CD14-positive monocyte (primary cell): ENCODE measurements at places on chromosomes 7 and 10. TPM values are rescaled to one million over a fixed set of nuclear protein-coding genes. Genes with fewer than 3 reads are reported as not detected.
A peak's percentile ranks its signal among the peaks of the same experiment; 100 is the strongest.

Gene DKK1
- polyA plus RNA-seq: not detected

GRCh38 chr10:47056247-47056510 lies 145.0 kb downstream of the PTPN20 start:
- H3K36me3 ChIP-seq: no peaks in the 10 kb centered on the region
- H3K4me1 ChIP-seq: no peaks in the 10 kb centered on the region
- no peaks in the 10 kb centered on the region for H3K27me3 ChIP-seq
- no peak overlapping the region for H3K4me3 ChIP-seq
- no peak for DNase-seq

DNA sequence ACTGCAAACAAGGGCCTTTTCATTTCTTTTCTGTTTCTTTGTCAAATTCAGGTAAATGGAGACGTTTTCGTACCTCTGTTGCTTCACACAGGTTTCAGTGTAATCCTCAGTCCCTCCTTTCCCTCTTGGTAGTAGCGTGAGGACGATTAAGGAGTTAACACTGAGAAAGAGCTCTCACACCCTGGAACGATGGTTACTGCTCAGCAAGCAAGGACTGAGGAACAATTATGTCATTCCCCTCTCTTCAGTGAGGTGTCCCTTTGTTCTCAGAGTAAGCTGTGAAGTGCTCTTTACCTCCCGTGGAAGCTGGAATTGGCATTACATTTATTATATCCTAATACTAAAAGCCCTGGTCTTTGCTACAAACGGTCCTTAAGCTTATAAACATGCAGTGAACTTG lies 95.9 kb downstream of the FANK1 start:
- no peak for DNase-seq
- H3K4me3 ChIP-seq: no peak overlapping the region
- no peak overlapping the region for H3K27ac ChIP-seq
- H3K4me1 ChIP-seq: no peaks in the 10 kb centered on the region

DNA sequence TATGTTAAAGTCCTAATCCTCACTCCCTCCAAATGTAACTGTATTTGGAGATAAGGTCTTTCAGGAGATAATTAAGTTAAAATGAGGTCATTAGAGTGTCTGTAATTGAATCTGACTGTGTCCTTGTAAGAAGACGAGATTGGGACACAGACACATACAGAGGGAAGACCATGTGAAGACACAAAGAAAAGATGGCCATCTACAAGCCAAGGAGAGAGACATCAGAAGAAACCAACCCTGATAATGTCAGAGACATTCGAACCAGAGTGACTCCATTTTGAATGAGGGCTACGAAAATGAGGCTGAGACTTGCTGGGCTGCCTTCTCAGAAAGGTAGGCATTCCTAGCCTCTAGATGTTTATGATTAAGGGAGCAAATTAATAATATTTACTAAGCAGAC lies 542 bp upstream of the SAMD9L start:
- H3K4me3 ChIP-seq: peak overlapping the region; percentile 84
- H3K36me3 ChIP-seq: peaks cover 12% of the 10 kb centered on the region
- H3K27me3 ChIP-seq: no peaks in the 10 kb centered on the region

- no peaks in the 10 kb centered on the region for H3K27me3 ChIP-seq
- H3K36me3 ChIP-seq: no peaks in the 10 kb centered on the region
- no peaks in the 10 kb centered on the region for H3K4me1 ChIP-seq
- no peak overlapping the region for H3K4me3 ChIP-seq
- no peak for DNase-seq
Measured at GRCh38 chr7:52463341-52463740, 572.1 kb upstream of the POM121L12 start.

Gene GSTK1
- polyA plus RNA-seq: 537 and 547 TPM in 2 replicates

GRCh38 chr7:144975882-144976281 lies 140.0 kb upstream of the TPK1 start:
- no peaks in the 10 kb centered on the region for H3K4me1 ChIP-seq
- no peaks in the 10 kb centered on the region for H3K27me3 ChIP-seq
- DNase-seq: no peak
- H3K27ac ChIP-seq: no peak overlapping the region

- H3K27ac ChIP-seq: no peak overlapping the region
- H3K27me3 ChIP-seq: peaks cover 3% of the 10 kb centered on the region
- DNase-seq: no peak
- no peaks in the 10 kb centered on the region for H3K4me1 ChIP-seq
- no peaks in the 10 kb centered on the region for H3K36me3 ChIP-seq
- H3K4me3 ChIP-seq: no peak overlapping the region
Measured at GRCh38 chr10:27699776-27700175, 45.8 kb downstream of the MKX start.

GRCh38 chr7:136923111-136923667 lies 54.7 kb downstream of the CHRM2 start:
- no peak for DNase-seq
- no peaks in the 10 kb centered on the region for H3K36me3 ChIP-seq
- H3K27me3 ChIP-seq: no peaks in the 10 kb centered on the region
- H3K4me1 ChIP-seq: no peaks in the 10 kb centered on the region
- no peak overlapping the region for H3K27ac ChIP-seq
- H3K4me3 ChIP-seq: no peak overlapping the region

- no peak overlapping the region for H3K4me3 ChIP-seq
- no peaks in the 10 kb centered on the region for H3K27me3 ChIP-seq
- H3K4me1 ChIP-seq: no peaks in the 10 kb centered on the region
- peaks cover 24% of the 10 kb centered on the region for H3K36me3 ChIP-seq
Measured at GRCh38 chr10:110966146-110966545, 46.7 kb downstream of the SHOC2 start.

Gene RSPH10B
- not detected for polyA plus RNA-seq

GRCh38 chr7:106606120-106606519 lies 54.8 kb downstream of the CCDC71L start:
- H3K36me3 ChIP-seq: no peaks in the 10 kb centered on the region
- no peak for DNase-seq
- H3K27me3 ChIP-seq: no peaks in the 10 kb centered on the region
- H3K4me1 ChIP-seq: no peaks in the 10 kb centered on the region
- H3K27ac ChIP-seq: no peak overlapping the region

DNA sequence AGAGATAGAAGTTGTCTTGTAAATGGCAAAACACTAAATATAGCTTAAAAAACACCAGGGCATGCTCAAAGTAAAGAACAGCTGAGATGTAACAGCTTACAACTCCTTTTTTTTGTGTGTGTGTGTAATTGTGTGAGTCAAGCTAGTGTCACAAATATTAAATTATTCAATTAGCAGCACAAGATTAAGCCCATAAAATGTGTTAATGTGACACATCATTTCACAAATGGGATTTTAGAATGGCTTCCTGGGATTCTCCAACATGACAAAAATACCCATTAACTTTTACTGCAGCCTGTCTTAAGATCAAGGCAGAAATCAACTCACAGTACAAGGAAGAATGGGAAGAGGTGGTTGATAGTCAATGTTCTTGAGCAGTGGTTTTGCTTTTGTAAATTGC lies 251.4 kb downstream of the KIF20B start:
- H3K4me1 ChIP-seq: no peaks in the 10 kb centered on the region
- no peak overlapping the region for H3K27ac ChIP-seq
- no peak overlapping the region for H3K4me3 ChIP-seq
- no peaks in the 10 kb centered on the region for H3K27me3 ChIP-seq
- no peaks in the 10 kb centered on the region for H3K36me3 ChIP-seq

DNA sequence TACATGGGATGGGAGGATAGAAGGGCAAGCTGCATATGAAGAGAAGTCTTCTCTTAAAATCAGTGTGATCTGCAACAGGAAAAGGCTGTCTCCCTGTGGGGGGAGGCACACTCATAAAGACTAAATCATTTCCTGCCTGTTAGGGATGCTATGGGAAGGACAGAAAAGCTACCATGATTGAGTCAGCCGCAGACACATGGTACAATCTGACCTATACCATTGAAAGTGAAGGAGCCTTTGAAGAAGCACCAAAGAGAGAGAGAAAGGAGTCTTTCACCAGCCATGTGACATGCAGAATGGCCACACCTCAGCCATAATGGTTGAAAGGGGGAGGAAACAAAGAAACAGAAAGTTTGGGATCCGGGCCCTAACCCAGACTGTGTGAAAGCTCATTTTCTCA lies 29.1 kb downstream of the NUDCD3 start:
- H3K27ac ChIP-seq: peak overlapping the region; percentile 22
- H3K27me3 ChIP-seq: no peaks in the 10 kb centered on the region
- peaks cover 16% of the 10 kb centered on the region for H3K36me3 ChIP-seq
- H3K4me3 ChIP-seq: no peak overlapping the region
- no peak for DNase-seq
- H3K4me1 ChIP-seq: no peaks in the 10 kb centered on the region

Gene GPR37
- polyA plus RNA-seq: not detected in 2 replicates

DNA sequence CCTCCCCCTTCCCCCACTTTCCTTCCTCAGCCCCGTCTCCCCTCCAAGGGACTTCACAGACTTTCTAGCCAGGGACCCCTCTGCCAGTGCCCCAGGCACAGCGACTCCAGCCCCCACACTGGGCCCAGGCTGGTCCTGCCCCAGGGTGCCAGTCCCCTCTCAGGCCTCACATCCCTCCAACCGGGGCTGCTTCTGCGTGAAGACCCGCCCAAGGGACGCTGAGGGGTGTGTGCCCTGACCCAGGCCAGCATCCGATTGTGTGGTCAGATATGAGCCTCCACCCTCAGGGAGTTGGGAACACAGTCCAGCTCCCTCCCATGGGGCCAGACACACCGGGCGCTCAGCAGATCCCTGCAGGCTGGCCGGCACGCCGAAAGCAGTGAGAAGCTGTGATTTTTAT lies 97.0 kb downstream of the MICALL2 start:
- no peak overlapping the region for H3K4me3 ChIP-seq
- no peaks in the 10 kb centered on the region for H3K36me3 ChIP-seq
- no peaks in the 10 kb centered on the region for H3K4me1 ChIP-seq

DNA sequence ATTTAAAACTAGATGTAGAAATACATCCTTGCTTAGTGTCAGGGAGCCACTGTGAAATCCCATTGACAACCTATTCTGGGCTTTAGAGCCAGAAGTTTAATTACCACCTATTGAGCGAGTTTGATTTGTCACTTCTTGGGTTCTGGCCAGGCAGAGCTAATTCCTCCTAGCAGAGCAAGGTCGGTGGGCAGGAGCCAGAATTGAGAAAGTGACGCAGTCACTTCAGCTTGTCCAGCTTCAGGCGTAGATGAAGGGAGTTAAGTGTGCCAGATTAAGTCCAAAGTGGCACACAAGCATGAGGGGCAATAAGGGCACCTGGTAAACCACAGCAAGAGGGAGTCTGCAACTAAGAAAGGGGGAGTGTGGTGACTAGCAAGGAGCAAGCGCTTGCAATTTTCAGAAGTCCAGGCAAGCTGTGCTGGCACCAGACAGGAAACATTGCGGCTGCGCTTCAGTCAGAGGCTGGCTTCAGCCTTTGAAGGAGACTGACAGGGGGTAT lies 119.4 kb downstream of the ST7 start:
- H3K4me3 ChIP-seq: peak overlapping the region; percentile 0
- H3K4me1 ChIP-seq: peaks cover 10% of the 10 kb centered on the region
- no peak overlapping the region for H3K27ac ChIP-seq
- no peaks in the 10 kb centered on the region for H3K36me3 ChIP-seq
- H3K27me3 ChIP-seq: no peaks in the 10 kb centered on the region

- peaks cover 10% of the 10 kb centered on the region for H3K27me3 ChIP-seq
- peaks cover 6% of the 10 kb centered on the region for H3K4me1 ChIP-seq
Measured at GRCh38 chr10:86393862-86394455, 27.4 kb upstream of the GRID1 start.

Gene FKBP6
- not detected for polyA plus RNA-seq

DNA sequence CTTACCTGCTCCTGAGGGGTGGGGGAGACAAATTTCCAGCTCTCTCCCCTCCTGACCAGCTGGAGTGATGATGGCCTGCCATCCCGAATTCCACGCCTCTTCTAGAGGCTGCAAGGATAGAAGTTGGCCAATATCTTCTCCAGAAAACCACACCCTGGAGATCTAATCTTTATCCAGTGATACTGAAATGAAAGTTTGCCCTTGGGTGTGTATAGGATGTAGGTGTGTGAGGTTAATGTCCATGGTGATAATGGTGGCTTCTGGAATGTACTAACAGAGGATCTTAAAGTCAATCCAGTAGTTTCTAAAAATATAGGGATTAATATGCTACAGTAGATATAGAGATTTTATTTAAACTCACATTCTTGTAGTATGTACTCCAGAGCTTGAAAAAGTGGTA lies 22.2 kb downstream of the AKR1B15 start:
- H3K4me1 ChIP-seq: no peaks in the 10 kb centered on the region
- H3K4me3 ChIP-seq: no peak overlapping the region

Gene SLC29A4
- polyA plus RNA-seq: 0.10 and 0.29 TPM in 2 replicates

Gene FAM25G
- polyA plus RNA-seq: not detected in 2 replicates

Gene EIF4H
- 150 and 162 TPM in 2 replicates for polyA plus RNA-seq
